ENCODE measurements at places on chromosomes 1 and 21.

DNA sequence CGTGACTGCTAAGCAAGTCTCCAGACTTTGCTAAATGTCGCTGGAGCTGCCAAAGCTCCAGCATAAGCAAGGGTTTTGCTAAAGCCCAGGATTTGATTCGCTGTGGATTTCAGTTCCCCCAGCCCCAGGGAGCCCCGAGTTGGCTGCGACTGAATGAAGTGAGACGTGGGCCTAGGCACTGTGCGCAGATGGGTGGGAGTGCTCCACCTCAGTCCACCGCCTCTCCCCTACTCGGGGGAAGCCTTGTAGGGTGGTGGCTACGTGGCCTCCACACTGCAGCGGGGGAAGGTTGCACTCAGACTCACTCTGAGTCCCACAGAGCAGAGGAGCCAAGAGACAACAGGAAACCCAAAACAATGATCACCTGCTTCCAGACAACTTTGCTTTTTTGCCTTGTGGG, 397.8 kb upstream of the VAMP3 start:
- DNase-seq, result no peak

GRCh38 chr1:239575113-239575512, 188.7 kb downstream of the CHRM3 start:
- no peak for DNase-seq

- DNase-seq, result no peak
Measured at GRCh38 chr1:179754041-179754624, 11.0 kb downstream of the FAM163A start.

GRCh38 chr1:1407636-1408318, 684 bp upstream of the MRPL20 start:
- no peak for DNase-seq

DNA sequence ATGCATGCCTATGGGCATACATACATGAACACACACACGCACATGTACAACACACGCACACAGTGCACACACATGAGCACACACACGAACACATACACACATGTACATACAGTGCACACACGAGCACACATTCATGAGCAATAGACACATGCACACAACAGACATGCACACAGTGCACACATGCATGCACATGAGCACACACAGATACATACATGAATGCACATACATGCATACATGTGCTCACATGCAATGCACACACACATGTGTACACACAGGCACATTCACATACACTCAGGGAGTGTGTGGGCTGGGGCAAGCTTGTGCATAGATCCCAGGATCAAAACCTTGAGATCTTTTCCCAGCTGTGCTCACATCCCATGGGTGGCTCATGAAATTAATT, 18.9 kb downstream of the CRYAA start:
- DNase-seq, result no peak

- no peak for DNase-seq
Measured at GRCh38 chr1:6577831-6578525, 1.8 kb upstream of the ZBTB48 start.

- no peak for DNase-seq
Measured at GRCh38 chr1:247474367-247474766, 16.5 kb upstream of the OR2B11 start.

- no peak for DNase-seq
Measured at GRCh38 chr1:172397221-172397620, 23.3 kb upstream of the C1orf105 start.

- no peak for DNase-seq
Measured at GRCh38 chr1:219490566-219490965, 122.3 kb downstream of the ZC3H11B start.

DNA sequence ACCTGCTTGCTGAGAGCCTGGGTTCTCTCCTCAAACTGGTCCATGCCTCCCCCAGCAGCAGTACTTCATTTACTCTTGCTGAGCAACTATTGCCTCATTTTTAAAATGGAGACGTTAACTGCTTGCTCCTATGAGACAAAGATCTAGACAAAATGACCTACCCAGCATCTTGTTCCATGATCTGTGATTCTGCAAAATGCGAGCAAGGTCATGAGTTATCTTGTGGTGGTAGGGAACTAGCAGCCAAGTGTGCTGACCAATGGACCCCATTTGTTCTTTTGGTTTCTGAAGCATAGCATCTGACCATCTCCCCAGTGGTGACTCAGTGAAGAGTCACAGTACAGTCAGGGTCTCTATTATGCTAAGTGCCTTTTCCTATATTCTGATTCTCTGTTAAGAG, 40.4 kb downstream of the TBX15 start:
- no peak for DNase-seq

DNA sequence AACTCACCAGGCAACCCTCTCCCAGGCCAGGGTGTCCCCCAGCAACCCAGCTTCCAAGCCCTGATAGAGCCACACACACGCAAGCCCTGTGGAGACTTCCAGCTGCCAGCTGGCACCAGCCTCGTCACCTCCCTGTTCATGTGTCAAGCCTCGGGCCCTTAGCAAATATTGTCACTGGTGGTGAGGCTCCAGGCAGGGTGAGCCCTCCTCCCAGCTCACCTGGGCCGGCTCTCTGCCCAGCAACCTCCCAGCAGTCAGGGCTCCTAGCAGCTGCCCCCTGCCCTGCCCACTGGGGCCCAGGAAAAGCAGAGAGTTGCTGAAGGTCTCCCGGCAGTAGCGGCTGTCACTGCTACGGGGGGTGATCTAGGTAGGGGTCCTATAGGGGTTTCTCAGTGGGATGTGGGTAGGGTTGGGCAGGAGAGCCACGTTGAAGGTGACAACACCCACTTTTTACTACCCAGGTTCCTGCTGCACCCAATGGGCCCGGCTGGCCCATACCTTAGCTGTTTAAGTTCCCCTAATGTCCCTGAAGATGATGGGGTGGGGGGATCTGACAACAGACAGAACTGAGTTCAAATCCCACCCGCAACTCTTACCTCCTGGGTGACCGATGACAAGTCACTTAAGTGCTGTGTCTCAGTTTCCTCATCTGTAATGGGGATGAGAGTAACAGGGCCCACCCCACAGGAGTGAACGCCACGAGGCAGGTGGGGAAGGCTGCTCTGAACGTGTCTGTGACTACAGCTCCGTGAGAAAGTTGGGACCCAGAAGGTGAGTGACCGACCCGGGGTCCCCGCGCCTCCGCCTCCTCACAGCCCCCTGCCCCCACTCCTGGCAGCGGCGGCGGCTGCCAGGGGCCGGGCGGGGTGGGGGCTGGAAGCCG, 678 bp downstream of the TTC39A start:
- DNase-seq, result no peak

- no peak for DNase-seq
Measured at GRCh38 chr1:7810395-7810794, 26.3 kb downstream of the PER3 start.

- no peak for DNase-seq
Measured at GRCh38 chr1:16351456-16351993, 755 bp downstream of the FBXO42 start.

GRCh38 chr1:177849130-177849529, 120.7 kb downstream of the SEC16B start:
- no peak for DNase-seq

DNA sequence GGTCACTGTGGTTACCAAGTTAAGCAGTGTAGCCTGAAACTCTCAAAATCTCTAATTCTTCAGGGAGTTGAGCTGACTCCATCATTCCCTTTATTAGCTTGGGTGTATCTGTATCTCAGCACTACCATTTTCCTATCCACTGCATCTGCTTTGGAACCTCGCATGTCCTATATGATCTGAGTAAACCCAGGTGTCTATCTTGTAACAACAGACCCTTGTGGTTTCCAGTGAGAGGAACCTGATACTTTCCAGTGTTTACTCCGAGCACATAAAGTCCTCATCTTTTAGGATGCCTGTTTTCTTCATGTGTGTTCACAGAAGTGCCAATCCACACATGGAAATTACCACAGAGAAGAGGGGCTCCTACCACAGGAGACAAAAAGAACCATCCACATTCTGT, 650.4 kb downstream of the LMO4 start:
- DNase-seq, result no peak

- DNase-seq, result no peak
Measured at GRCh38 chr1:35390600-35391494, 122.3 kb downstream of the ZMYM4 start.

DNA sequence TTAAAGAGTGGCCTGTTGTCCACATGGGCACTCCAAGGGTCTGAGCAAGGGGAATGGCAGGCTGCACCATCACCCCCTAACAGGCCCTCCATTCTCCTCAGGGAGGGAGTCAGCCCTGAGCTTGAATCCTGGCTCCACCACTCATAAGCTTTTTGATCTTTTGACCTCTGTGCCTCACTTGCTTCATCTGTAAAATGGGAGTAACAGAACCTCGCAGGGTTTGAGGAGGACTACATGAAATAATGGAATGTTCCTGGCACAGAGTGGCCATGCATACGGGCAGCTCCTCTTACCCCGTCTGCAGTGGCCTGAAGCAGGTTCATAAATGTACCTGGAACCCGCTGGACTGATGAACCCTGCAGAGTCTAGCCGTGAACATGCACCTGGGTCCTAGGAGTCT, 2.1 kb upstream of the XKR8 start:
- no peak for DNase-seq

GRCh38 chr1:151939141-151939540, 29.8 kb upstream of the THEM4 start:
- DNase-seq, result no peak

GRCh38 chr1:85554630-85555327, 25.8 kb upstream of the CCN1 start:
- no peak for DNase-seq

- DNase-seq, result no peak
Measured at GRCh38 chr21:34274001-34274400, 89.8 kb upstream of the KCNE2 start.

DNA sequence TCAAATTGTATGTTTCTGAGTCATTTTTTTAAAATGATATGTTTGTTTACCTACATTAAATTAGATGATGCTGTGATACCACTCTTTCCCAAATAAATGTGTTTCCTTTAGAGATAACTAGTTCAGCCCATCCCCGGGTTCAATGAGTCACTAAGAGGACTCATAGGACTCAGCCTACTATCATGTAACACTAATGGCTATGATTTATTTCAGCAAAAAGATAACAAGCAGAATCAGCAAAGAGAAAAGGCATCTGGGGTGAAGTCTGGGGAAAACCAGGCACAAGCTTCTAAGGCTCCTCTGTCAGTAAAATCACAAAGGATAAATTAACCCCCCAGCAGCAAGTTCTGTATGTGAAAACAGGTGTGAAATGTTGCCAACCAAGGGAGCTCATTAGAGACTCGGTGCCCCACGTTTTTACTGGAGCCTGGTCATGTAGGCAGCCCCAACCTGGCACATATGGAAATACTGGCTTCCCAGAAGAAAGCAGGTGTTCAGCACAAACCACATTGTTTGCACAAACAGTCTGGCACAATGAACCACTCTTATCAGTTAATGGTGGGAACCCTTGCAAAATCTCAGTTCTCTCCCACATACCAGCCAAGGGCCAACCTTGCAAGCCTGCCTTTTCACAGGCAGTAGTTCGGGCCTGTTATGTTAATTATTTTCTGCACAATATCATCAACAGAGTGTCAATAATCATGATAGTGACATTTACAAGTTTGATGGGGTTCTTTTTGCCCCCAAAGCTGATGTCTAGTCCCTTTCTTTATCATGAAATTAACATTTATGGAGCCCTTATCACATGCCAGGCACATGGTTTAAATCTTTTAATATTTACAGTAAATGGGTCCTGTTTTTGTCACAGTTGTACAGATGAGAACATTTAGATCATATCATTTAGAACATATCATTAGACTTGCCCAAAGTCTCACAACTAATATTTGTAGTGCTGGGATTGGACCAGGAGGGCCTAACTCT, 23.1 kb upstream of the CNN3 start:
- no peak for DNase-seq

- DNase-seq, result no peak
Measured at GRCh38 chr1:92503043-92503925, 16.6 kb upstream of the GFI1 start.

DNA sequence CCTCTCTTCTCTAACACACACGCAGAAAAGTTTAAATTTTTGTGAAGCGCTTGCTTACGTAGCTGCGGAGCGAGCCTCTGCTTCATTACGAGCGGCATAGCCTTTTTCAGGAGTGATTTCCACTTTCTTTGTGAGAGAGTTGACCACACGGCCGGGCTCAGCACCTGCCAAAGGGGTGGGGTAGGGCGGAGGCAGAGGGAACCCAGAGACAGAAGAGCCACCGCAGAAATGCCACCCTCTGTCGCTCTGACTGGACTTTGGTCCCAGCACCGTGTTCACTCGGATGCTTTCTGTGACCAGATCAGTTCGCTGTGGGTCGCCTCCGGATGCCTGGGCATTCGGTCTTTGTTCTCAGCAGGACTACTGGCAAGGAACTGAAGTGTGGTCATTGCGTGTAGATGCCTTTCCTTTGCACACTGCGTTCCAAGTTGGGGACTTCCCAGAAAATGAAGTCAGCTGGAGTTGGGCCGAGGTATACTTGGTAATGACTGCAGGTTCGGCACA, 883 bp downstream of the CHODL start:
- no peak for DNase-seq

GRCh38 chr1:238279694-238280380, 389.1 kb upstream of the ZP4 start:
- no peak for DNase-seq
